Endothelial cell (in vitro differentiated cells): ENCODE measurements at places on chromosomes 2 and 18. TPM values are rescaled to one million over a fixed set of nuclear protein-coding genes. Genes with fewer than 3 reads are reported as not detected.

The CCDC141 gene
- total RNA-seq: 0.67 TPM

The APCDD1 gene
- total RNA-seq: 3.1 TPM

The CD8B gene
- total RNA-seq: not detected

The NTSR2 gene
- not detected for total RNA-seq

The CROCC2 gene
- not detected for total RNA-seq

The RHOB gene
- total RNA-seq: 292 TPM

The AMER3 gene
- total RNA-seq: 0.18 TPM

The ARHGAP15 gene
- total RNA-seq: not detected

The SLC30A3 gene
- total RNA-seq: not detected

- DNase-seq: no peak
These were observed 430.6 kb upstream of the ID2 start for GRCh38 chr2:8251291-8251690.

- DNase-seq: no peak
These were observed 111.0 kb downstream of the SP3 start for GRCh38 chr2:173854141-173854540.

DNA sequence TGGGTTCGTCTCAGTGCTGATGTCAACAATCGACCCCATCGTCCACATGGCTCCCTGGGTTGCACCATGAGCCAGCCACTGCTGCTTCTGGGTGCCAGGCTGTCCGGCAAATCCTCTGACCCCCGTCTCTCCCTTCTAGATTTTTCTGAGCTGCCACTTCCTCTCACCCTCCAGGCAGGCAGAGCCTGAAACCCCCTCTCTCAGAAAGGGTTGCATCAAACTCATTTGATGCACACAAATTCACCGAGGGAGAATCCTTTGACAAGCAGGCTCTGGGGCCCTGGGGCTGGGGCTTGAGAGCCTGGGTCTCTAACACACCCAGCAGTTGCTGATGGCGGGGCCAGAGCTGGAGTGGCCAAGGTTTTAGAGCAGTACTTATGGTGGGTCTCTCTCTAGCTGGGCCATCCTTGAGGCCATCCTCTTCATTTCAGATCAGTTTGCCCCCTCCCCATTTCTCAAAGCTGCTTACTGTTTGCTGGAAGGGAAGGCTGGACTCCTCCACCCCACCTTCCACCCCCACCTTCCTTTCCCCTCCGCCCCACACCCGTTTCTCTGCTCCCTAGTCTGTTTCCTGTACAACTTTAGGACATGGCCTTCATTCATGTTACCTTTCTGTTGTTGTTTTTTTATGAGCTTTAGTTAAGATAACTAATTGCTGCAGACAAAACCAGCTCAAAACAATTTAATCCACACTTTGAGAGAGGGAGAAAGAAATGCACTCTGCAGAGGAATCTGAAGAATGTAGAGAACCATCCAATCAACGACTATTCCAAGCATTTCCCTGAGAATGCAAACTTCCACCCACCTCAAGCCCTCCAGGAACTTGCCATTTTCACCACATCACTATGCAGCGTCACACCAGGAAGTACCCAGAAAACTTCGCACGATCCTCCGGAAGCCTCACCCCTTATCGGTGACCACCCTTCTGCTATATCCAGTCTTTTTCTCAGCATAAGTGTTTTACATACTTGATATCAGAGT lies 69.5 kb downstream of the ARL4C start:
- peak; percentile 46 for DNase-seq

- no peak for DNase-seq
These were observed 430.2 kb downstream of the MEIS1 start for GRCh38 chr2:66865161-66865560.

GRCh38 chr2:26847655-26848335 lies at the start of gene DPYSL5:
Gene DPYSL5, plus strand, starts transcription at chr2:26848132. Its CDS starts 50,368 bp downstream, at chr2:26898500.
- DNase-seq: peak; percentile 51

DNA sequence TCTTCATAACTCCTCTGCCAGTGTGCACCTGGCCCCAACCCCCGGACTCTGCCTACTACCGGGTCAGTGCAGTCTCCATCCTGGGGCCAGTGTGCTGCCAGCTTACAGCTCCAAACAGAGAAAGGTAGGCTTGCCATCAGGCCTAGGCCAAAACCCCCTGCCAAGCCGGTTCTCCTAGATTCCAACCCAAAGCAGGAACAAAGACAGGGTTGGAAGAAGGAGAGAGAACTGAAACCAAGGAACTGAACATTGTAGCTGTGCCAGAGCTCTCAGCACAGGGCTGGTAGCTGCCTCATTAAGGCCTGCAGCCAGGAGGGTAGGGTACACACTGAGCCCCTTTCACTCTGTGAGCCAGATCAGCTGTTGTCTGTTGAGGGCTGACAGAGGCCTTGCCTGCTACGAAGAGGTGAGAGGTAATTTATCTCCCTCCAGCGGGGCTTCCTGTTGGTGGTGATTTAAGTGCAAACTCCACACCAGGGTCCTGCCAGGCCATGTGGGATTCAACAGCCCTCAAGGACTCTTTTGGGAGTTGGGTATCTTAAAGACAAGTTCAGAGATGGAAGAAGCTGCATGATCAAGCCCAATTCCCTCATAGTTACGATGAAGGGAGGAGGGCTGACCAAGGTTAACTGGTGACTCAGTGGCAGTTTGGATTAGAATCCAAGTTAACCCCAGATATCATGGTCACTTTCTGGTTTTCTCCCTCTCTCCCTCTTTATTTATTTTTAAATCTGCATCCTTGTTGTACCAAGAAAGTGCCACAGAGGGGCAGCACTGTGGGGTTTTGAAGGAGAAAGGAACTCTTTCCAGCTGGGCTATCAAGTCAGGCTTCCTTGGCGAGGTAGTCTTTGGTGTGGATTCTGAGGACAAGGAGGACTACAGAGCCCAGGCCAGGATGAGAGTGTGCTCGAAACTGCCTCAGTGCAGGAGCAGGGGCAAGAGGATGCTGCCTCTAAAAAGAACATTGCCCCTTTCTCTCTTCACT lies 48.1 kb downstream of the CYRIA start:
- peak; percentile 41 for DNase-seq

DNA sequence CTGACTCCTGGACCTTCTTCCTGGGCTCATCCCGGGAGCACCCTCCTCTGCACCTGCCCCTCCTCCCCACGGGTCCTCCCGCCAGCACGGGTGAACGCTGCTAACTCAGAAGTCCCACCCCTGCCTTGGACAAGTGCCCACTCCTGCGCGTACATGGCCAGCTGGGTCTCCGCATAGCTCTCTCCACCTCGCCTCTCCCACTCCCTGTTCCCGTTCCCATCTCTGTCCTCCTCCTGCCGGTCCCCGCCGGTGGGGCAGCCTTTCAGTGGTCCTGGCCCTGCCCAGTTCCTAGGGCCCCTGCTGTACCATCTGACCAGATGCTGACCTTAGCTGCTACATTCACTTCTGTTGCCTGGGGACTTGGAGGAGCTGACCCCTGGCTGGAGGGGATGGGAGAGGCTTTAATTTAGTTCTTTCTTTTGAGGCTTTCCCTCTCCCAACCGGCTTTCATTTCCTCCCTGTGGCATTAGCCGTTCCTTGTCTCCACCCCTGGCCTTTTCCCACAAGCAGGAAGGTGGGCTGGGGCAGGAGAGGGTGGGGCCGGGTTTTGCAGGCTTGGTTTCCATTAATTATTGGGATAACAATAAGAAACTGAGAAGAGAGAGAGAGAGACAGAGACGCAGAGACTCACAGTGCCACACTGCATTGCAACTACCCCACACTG lies 136.1 kb downstream of the SH3BP4 start:
- DNase-seq: no peak

DNA sequence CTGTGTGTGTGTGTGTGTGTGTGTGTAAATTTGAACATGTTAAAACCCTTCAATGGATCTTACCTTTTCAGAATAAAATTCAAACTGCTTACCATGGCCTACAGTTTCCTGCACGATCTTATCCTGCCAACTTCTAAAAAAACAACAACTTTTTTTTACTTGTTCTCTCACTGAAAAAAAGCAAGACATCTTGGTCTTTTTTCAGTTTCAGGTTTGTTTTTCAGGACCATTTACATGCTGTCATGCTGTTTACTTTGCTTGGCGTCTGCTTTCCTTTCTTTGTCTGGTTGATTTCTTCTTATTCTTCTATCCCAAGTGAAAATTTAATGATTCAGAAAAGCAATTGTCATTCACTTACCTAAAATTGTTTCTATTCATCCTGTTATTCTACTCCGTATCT lies 286.3 kb upstream of the TMEFF2 start:
- no peak for DNase-seq

GRCh38 chr2:157572725-157573124 lies 55.9 kb downstream of the ACVR1C start:
- DNase-seq: no peak

DNA sequence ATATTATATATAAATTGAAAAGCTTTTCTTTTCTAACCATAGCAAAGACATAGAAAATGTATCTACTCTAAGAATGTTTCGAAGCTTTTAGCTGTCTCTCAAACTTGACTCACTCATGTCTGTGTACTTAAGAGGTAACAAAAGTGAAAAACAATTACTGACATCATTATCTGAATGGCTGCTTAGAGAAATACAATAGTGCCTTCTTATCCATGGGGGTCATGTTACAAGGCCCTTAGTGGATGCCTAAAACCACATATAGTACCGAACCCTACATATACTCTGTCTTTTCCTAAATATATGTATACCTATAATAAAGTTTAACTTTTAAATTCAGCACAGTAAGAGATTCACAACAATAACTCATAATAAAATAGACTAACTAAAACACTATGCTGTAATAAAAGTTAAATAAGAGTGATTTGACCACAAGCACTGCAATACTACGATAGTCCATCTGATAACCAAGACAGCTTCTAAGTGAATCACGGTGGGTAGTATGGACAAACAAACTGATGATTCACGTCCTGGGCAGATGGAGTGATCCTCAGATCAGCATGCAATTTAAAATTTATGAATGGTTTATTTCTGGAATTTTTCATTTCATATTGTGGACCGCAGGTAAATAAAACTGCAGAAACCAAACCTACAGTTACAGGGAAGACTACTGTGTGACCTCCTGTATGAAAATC lies 246.2 kb downstream of the XIRP2 start:
- DNase-seq: no peak

DNA sequence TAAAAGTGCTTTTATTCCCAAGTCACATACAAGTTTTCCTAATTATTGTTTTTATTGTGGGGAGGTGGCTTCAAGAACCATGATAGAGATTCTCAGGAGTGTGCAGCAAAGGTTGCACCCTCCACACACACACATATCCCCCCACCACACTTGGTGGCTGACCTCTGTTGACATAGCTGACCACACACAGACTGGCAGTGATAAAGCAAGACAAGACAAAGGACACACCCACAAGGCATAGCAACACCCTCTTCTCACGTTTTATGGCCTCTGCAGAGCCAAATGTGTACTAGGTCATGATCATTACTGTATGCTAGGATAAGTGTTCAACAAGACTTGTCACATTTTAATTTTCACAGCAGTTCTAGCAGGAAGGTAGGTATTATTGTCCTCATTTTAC lies 143.0 kb upstream of the EPC2 start:
- DNase-seq: no peak

DNA sequence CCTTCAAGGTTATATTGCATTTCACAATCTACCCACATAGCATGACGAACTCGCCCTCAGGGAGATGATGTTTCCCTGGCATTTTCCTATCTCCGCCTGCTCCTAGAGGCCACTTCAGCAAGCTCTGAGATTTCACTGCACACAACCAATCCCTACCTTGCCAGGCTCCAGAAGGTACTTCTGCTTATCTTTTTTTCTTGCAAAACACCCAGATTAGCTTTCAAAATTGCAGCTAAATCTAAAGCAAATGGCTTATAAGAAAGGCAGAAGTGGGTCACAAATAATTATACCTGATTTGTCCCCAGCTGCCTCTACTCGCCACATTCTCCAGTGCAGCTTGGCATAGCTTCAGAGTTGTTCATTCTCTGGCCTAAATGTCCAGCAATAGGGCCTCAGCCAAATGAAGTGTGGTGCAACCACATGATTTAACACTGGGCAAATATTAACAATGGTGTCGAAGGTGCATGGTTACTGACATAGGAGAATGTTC lies 32.4 kb upstream of the MRPL19 start:
- DNase-seq: no peak

GRCh38 chr2:44930274-44931197 lies 11.0 kb upstream of the SIX3 start:
- no peak for DNase-seq

DNA sequence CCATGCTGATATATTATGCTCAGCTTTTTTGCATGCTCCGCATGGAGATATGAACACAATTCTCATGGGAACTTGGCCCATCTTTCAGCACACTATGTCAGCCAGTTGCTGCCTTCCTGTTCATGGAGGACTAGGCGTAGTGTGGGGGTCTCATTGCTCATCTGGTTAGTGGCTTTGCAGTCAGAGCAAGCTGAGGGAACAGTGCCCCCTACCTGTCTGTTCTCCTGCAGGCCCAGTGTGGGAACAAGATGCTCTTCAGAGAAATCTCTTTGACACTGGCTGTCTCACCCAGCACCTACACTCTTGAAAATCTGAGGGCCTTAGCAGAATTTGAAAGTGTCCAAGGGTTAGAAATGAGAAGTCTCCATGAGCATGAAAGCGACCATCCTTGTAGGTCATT lies 47.1 kb downstream of the SPTBN1 start:
- peak; percentile 64 for DNase-seq

- DNase-seq: no peak
These were observed 7.4 kb downstream of the SOCS6 start for GRCh38 chr18:70296289-70296688.

GRCh38 chr2:69003731-69004130 lies 9.2 kb upstream of the ANTXR1 start:
- no peak for DNase-seq

DNA sequence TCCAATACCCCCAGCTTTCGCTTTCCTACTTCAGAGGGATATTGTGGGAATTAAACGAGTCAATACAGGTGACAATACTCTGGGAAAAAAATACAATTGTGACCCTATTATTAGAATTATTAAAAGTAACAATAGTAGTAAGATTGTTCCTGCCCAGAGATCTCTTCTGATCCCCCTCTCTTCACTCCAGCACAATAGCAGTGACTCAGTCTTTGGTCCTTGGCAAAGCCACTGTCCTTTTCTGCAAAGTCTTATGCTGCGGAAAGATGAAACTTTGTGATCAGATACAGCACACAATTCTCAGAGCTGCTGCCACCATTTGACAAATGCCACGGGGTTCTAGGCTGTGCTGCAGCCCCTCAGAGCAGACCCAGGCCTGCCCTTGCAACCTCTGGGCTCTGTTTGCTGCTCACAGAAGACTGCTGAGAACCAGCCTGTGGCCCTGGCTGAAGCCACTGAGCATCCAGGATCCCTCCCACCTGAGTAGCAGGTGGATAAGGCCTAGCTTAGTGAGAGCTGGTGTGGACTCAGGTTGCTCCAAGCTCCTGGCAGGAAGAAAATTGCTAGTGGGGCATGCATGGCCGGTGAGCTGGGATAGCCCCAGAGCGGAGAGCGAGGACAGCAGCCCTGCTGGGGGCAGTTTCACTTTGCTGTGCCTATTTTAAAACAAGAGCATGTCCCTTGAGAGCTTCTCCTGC lies 60.1 kb upstream of the ROCK2 start:
- DNase-seq: no peak

DNA sequence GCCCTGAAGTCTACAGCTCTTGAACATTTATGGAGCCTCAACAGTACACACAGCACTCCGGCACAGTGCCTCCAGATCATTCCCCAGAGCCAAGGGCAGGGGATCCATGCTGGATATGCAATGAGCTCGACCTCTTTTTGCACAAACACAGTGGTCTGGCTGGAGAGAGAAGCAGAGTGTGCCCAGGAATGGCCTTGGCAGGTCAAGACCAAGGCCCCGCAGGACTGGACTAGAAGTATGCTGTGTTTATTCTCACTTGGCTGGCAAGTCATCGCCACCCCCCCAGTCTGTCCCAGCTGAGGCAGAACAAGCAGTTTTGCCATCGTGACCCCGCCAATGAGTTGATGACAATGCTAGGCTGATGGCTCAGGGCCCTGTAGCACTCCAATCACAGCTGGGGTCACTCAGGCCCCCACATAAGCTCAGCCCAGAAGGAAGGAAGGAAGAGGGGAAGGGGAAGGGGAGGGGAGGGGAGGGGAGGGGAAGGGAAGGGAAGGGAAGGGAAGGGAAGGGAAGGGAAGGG lies 212.1 kb downstream of the TTC32 start:
- DNase-seq: no peak
